ENCODE measurements at places on chromosomes 6 and 20.

DNA sequence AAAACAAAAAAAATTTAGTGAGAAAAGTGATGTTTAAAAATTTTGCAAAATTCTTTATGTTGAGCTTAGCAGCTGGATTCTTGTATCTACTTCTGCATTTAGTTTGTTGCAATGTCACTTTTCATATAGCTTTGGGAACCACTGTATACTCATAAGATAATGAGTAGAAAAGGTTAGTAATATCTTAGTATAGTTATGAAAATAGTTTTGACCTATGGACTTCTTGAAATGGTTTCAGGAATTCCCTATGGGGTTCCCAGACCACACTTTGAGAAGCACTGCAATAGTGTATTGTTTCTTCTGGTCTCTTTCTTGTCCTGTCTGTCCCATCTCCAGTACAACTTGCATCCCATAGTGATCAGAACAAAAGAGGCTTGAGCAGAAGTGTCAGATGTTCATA lies 29.4 kb downstream of the PPP1R16B start:
- no peak for DNase-seq

DNA sequence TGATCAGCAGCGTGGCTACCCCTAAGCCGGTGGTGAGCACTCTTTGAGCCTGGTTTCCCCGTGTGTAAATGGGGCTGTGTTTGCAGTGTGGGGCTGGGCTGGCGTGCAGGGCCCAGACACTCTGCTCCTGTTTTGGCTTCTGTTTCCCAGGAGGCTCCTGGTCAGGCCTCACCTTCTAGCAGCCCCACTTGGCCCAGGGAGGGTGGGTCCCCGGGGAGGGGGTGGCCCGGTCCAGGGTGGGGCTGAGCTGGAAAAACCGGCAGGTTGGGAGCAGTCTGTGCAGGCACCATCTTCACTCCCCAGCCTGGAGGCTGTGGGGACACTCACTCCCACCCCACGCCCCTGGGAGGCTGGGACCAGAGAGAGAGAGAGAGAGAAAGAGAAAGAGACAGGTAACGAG lies 25.3 kb downstream of the CEBPB start:
- DNase-seq = no peak

DNA sequence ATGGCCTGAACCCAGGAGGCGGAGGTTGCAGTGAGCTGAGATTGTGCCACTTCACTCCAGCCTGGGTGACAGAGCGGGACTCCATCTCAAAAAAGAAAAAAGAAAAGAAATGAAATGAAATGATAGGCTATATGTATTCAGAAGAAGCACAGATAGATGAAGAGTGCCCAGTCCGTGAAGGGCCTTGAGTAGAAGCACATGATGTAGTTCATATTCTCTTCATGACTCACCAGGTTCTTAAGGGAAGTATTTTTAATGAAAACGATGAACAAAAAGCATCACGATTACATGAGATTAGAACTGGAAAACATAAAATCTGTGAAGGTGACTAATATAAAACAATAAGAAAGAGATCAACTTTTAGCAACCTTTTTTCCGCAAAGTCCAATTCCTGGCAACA lies 29.8 kb downstream of the TPD52L1 start:
- DNase-seq = no peak

DNA sequence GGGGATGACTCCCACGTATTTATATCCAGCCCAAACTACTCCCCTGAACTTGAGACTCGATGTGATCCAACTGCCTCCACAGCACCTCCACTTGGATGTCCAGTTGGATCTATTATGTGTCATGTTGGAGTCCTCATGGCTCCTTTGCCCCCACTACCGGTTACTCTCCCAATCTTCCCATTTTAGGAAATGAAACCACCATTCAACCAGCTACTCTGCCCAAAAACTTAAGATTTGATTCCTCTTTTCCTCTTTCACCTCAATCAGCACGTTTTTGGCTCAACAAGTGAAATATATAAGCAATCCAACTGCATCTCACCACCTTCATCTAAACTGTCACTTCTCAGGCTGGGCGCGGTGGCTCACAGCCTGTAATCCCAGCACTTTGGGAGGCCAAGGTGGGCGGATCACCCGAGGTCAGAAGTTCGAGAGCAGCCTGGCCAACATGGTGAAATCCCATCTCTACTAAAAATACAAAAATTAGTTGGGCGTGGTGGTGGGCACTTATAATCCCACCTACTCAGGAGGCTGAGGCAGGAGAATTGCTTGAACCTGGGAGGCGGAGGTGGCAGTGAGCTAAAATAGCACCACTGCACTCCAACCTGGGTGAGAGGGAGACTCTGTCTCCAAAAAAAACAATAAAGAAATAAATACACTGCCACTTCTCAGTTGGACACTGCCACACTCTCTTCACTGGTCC lies 3.4 kb downstream of the AHCY start:
- DNase-seq = no peak

- no peak for DNase-seq
These were observed 28.6 kb upstream of the MOCS1 start for GRCh38 chr6:39962831-39963230.

GRCh38 chr6:75539136-75539535 lies 45.5 kb upstream of the FILIP1 start:
- no peak for DNase-seq

- no peak for DNase-seq
These were observed 70.8 kb downstream of the PTPN1 start for GRCh38 chr20:50580842-50581544.

DNA sequence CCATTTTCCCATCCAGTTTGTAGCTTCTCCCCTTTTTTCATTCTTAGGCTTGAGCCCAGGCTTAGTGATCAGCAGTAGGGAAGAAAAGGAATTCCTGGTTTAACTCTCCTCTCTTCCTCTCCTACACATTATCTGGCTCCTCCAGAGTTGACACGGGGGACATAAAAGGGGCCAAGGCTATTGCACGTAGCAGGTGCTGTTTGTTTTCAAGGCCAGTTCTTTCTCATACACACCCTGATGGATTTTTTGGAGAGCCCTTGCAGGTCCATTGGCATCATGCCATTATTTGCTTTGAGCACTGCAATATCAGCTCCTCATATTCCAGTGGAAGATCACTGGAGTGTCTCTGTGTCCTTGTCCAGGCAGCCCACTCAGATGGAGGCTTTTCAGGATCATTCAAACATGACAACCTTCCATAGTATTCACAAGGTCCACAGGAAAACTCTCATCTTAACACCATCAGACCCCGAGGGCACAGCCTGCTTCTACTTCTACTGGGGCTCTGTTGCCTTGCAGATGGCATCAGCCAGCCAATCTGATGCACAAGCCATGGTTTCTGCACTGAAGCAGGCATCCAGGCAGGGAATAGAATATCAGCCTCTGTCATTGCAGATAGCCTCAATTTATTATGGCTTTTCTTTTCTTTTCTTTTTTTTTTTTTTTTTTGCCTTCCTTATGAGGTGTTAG lies 18.8 kb downstream of the PLCB4 start:
- DNase-seq = no peak

DNA sequence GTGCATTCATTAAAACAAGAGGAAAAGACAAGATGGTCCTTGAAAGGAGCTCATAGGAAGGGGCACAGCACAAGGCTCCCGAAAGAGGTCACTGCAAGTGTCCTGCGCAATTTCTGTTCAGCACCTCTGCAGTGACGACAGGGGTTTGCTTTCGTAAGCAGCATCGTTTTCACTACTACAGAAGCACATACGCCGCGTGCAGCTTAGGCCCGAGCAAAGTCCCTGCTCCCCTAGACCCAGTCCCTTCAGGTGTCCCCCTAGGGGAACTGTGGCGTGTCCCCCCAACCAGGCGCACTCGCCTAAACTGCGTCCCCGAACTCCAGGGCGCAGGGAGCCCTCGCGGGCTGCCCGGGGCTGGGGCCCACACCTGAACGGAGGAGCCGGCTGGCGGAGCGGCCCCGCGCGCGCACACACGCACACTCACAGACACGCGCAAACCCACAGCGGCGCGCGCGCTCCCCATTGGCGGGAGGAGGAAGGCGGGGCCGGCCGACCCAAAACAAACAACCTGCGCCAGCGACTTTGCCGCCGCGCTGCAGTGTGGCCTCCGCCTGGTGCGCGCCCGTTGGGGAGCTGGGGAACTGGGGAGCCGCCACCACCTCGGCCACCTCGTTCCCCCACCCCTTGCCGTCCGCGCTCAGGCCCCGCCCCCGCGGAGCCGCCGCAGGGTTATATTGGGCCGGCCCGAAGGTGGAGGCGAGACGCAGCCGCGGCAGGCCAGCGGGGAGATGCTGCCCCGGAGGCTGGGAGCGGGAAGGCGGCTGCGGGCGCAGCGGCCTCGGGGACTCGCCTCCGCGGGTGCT lies at the start of gene FOXQ1:
Gene FOXQ1 (plus strand): TSS at position 699 of the 803 bp plus-strand sequence. CDS start 607 bp downstream, outside the sequence.
- no peak for DNase-seq

GRCh38 chr6:5276581-5276980 lies 15.3 kb downstream of the FARS2 start:
- DNase-seq = no peak

- no peak for DNase-seq
These were observed 16.9 kb downstream of the RREB1 start for GRCh38 chr6:7124636-7125035.

- no peak for DNase-seq
These were observed 2.6 kb upstream of the WFDC8 start for GRCh38 chr20:45581702-45582101.

DNA sequence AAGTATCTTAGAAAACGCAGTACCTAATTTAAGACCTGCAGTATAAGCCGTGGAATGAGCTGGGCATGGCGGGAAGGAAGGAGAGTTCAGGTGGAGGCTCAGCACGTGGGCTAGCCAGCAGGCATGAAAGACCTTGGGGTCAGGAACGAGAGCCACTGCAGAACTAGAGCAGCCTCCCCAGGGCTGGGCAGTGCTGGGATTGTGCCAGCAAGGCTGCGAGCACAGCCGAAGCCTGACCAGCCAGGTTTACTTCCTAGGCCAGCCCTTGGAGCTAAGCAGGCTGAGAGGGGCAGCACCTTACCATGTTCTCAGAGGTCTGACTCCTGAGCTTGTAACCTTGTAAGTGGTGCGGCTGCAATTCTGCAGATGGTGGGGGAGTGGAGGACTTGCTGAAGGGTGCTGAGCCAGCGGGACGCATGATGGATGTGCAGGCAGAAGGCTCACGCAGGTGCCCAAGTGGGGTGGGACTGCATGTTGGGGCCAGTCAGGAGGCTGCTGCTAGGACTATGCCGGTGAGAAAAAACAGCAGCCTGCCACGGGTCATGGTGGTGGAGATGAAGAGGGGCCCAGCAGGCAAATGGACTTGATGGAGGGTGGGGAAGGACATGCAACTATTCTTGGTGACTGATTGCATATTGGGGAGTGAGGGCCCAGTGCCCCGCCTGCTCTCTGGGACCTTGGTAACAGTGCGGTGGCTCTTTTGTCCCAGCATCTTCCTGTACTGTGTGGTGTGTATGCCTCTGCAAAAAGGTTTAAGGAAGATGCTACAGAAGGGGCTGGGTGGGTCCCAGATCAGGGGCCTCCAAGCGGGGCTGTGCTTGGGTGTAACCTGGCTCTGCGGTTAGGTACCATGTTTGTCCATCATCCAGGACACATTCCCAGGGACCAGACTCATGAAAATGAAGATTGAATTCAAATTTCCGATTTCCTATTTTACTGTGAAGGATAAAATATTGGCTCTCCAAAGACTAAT lies 37.6 kb upstream of the IRF4 start:
- DNase-seq = no peak

DNA sequence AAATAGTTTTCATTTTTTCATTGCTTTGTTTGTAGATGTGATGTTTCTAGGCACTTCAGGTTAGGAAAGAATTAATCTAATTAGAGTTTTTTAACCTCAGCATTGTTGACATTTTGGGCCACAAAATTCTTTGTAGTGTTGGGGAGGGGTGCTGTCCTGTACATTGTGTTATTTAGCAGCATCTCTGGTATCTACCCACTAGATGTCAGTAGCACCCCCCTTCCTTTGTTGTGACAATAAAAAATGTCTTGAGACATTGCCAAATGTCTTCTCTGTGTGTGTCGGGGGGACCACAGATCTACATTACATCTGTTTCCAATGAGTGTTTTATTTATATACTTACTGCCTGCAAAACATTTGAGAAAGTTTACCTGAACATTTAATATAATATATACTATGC lies 45.6 kb downstream of the EYA4 start:
- DNase-seq = no peak

DNA sequence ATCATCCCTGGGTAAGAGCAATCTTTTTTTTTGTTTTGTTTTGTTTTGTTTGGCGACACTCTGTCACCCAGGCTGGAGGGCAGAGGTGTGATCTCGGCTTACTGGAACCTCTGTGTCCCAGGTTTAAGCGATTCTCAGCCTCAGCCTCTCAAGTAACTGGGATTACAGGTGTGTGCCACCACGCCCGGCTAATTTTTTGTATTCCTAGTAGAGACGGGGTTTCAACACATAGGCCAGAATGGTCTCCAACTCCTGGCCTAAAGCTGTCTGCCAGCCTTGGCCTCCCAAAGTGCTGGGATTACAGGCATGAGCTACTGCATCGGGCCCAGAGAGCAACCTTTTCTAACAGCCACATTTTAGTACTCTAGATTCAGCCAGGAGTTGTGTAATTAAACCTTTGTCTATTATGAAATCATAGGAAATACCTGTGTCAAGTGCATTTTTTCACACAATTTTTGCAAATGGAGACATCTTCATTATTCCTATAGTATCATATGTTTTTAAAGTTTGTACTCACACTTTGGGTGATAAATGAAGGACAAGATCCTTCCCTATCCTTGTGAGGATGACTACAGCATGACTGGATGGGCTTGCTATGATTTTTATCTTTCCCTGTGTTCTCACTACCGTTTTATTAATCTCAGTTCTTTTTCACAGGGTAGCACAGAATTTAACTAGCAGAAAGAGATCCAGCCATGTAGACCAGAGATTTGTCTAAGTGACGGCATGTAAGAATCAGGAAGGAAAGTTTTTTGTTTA lies 82.6 kb downstream of the OR2B2 start:
- no peak for DNase-seq

DNA sequence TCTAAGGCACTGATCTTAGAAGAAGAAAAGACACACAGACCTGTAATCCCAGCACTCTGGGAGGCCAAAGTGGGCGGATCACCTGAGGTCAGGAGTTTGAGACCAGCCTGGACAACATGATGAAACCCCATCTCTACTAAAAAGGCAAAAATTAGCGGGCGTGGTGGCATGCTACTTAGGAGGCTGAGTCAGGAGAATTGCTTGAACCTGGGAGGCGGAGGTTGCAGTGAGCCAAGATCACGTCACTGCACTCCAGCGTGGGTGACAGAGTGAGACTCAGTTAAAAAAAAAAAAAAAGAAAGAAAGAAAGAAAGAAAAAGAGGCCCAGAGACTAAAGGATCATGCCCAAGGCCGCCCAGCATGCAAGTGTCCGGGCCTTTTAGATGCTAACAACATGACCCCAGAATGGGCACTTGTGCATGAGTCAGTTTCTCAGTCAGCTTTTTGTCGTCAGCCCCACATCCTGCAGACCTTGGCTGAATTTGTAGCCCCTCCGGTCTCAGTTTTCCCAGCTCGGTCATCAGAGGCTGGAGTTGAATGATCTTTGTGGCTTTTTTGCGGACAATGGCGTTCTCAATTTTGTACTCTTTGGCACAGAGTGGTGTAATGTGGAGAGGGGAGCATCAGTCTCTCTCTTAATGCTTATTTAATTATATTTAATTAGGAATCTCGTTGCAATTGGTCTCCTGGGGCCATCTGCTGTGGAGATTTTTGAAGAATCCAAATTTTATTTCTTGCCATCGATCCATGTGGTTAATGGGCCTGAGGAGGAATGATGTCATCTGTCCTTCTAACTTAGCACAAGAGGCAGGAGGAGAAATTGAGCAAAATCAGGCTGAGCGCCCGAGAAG lies 30.6 kb upstream of the APCDD1L start:
- no peak for DNase-seq

- no peak for DNase-seq
These were observed 89.4 kb downstream of the PDE10A start for GRCh38 chr6:165573671-165574070.

- DNase-seq = peak; percentile 15
These were observed 76.0 kb upstream of the SHLD1 start for GRCh38 chr20:5674176-5674660.

All from CD4-positive, alpha-beta T cell treated with Interleukin-10 for 1 hour (primary cell).